Activated naive CD4-positive, alpha-beta T cell treated with Interleukin-2 at 50 U/mL for 16 hours (primary cell): ENCODE measurements at places on chromosomes 3 and 15.

DNA sequence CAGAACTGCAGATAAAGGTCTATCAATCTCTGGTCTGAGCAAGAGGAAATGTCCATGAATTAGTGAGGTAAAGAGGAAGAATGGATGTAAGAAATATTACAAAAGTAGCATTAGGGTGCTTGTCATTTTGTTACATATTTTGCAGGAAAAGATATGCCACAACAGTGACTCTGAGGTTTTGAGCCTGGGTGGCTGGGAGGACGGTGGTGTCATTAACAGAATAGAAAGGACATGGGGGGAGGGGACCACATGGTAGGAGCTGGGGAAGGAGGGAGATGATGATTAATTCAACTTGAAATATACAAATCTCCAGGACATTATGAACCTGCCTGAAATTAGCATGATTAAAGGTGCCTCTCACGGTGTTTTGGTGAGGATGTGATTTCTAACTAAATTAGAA, 245.5 kb upstream of the MDFIC2 start:
- DNase-seq: no peak

GRCh38 chr3:176683382-176683781, 513.9 kb downstream of the TBL1XR1 start:
- no peak for DNase-seq

DNA sequence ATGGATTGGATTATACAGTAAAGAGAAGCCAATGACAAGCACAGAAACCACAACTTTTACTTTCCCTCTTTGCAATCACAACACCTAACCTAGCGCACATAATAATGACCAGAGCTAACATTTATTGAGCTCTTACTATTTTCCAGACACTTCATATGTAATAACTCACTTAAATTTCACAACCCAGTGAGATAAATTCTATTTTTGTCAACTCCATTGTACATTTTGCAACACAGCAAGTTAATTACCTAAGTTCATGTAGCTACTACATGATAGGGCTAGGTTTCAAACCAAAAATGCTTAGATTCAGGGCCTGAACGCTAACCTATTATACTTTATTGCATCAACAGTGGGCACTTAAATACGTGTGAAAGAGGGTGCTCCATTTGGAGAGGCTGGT, 89.5 kb downstream of the GADL1 start:
- no peak for DNase-seq

DNA sequence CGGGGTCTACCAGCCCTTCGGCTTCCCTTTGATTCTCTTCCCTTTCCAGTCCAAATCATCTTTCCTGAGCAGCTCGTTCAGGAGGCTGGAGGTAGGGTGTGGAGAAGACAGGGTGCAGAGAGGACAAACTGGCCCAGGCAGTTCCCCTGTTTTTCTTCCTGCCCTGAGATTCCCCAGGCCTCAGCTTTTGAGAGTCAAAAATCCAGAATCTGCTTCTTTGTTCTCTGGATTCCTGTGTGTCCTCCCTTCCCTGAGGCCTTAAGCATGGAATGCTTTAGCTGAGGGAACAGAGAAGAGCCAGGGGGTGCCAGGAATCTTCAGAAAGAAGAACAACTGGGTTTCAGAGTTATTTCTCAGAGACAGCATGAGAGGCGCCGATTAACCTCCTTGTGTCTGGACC, 26.7 kb upstream of the LRTM1 start:
- DNase-seq: no peak

GRCh38 chr3:179695672-179696313, 43.0 kb downstream of the USP13 start:
- DNase-seq: no peak

DNA sequence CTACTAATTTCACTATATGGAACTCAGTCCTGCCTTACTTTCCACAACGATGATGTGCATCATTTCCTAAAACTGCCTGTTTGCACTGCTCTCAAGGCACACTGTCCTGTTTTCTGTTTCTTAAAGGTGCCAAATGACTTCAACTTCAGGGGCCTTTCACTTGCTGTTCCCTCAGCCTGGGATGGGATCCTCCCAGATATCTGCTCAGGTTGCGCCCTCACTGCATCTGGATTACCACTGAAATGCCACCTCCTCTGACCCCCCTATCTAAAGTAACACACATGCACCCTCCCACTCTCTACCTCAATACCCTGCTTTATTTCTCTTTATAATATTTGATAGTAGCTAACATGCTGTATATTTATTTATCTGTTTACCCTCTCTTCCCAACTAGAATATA, 123.8 kb upstream of the CMC1 start:
- no peak for DNase-seq

GRCh38 chr15:77010312-77010686, 15.4 kb downstream of the PSTPIP1 start:
- DNase-seq: no peak

DNA sequence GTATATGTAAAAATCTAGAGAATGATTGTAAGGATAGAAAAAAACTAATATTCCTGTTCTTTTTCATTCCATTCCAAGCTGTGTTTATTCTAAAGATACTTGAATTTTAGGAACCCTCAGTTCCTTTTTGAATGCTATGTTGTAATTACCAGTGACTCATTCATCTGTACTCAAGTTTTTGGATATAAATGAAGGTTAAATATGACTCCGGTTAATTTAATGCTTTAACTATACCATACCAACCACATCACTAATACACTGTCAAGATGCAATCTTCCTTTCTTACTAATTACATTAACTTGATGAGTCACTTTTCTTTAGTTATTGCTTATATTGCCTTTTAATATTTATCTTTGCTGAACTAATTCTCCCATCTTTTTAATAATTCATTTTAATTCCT, 68.8 kb upstream of the ZNF148 start:
- DNase-seq: no peak

DNA sequence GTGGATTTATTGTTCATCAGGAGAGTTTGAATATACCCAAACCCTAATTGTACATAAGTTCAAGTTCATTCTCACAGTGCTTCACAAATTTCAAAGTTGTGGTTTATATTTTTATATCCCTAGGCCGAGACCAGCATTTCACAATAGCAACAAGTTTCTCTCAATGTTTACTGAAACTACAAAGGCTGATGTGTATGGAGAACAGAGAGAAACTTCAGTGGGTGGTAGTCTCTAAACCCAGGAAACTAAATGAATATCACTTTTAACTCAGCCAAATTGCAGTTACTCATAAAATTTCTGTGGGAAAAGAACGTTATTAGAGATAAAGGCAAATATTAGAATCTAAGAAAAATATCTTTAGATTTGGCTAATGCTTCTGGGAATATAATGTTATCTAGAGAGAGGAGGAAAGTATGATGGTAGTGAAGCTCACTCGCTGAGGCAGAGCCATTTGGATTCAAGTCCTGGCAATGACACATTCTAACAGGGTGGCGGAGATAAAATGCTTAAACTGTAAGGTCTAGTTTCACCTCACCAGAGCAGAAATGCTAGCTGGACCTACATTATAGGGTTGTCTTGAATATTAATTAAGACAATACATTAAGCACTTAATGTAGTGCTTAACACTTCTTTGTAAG, 514.8 kb downstream of the EPHA3 start:
- no peak for DNase-seq

DNA sequence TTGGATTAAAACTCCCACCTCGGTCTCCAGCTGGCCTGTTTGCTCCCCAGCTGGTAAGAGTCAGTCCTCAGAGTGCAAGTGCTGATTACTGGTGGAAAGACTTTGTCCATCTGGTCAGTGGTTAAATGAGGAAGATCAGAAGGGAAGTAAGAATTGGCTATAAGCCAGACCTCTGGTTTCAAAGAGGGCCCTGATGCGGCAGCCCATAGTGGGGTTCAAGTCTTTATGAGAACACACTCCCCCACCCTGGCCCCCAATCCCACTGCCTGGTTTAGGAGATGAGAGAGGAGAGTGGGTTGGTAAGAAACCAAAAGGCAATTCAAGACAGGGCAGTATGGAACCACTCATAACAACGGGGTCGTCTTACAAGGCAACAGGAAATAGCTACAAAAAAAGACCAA, 65.0 kb downstream of the FRMD4B start:
- DNase-seq: no peak

DNA sequence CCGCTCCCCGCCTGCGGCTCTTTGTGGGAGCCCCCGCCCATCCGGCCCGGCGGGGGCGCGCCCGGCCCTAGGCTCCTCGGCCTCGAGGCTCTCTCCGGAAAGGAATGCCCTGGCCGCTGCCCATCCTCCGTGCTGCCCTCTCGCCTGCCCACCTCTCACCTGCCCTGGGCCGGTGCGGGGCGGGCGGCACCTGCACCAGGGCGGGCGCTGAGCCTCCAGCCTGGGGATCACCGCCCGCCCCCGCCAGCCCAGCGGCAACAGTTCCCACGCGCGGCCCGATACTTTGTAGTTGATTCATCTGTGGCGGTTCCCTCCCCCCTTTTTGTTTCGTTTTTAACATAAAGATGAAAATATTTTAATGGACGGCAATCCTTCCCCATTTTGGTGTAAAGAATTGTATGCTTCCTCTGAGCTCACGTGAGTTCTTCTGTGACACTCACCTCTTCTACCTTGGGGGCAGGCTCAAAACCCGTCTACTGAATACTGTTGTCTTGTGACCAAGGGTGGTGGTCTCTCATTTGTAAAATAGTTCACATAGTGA, 1.9 kb downstream of the KLF13 start:
- DNase-seq: peak; percentile 89

- no peak for DNase-seq
Observed at GRCh38 chr3:40975711-40976121, 223.6 kb upstream of the CTNNB1 start.

- DNase-seq: no peak
Observed at GRCh38 chr3:35739181-35739809, 100.0 kb downstream of the ARPP21 start.

DNA sequence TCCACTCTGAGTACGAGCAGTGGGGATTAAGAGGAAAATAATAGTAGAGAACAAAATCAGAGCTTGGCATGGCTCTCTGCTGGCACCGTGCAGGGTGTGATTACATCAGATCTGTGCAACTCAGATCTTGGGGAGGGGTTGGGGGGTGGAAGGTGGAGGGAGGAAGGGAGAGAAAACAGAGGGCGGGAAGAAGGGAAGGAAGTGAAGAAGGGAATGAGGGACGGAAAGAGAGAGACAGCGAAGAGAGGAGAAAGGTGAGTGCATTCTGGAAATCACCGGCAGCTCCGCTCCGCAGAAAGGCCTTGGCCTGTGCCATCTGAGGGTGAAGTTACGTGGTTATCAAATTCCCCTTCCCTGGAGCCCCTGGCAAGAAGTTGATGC, 31.0 kb upstream of the ADAMTS17 start:
- DNase-seq: no peak

GRCh38 chr3:160977773-160978172, 127.4 kb downstream of the B3GALNT1 start:
- no peak for DNase-seq

- no peak for DNase-seq
Observed at GRCh38 chr3:4387210-4388204, 79.6 kb downstream of the SUMF1 start.

- no peak for DNase-seq
Observed at GRCh38 chr15:98513428-98513986, 134.8 kb upstream of the IGF1R start.

DNA sequence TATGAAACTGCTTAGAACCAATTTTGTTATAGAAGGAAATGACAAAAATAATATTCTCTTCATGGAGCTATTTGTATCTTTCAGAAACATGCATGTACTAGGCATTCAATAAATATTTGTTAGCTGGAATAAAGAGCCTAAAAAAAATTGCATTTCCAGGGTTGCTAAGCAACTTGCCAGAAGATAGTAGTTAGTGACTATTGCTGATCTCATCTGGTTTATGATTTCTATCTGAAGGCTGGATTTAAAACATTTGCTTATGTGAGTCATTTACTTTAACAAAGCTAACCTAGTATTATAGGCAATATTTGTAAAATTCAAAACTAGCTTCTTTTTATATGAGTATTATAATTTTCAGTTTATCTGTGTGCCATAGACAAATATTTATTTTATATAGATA, 78.3 kb downstream of the NAALADL2 start:
- no peak for DNase-seq

DNA sequence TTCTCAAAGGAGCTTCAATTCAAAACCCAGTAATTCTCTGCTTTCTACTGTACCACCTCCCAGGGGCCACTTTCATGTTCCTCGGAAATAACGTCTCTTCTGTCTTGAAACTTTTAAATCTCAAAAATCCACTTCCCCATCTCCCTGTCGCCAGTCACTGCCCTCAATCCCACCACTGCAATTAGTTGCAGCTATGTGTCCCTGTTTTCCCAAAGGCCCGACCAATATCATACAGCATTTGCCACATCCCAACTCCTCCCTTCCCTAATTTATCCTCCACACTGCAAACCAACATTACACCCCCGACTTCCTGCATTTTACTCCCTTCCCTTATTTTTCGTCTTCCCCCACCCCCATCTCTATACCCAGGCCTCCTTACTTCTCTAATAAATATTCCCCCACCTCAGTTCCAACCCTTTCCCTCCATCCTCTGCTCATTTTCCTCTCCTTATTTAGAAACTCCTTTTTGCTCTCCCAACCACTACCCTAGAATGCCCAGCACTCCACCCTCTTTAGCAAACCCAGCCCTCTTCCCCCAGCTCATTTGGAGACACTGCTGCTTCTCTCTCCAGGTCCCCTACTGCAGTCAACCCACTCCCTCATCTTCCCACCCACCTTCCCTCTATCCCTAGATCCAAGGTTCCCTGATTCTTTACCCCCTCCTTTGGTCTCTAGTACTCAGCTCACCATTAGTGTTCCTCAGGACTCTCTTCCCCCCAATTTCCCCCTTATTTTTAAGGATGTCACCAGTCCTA, 1.1 kb downstream of the NPTN start:
- DNase-seq: no peak
